Naive thymus-derived CD8-positive, alpha-beta T cell (primary cell): ENCODE measurements at places on chromosomes 7 and 10. TPM values are rescaled to one million over a fixed set of nuclear protein-coding genes. Genes with fewer than 3 reads are reported as not detected.

- H3K27me3 ChIP-seq: peaks cover 10% of the 10 kb centered on the region
- no peaks in the 10 kb centered on the region for H3K4me1 ChIP-seq
- no peak overlapping the region for H3K4me3 ChIP-seq
- H3K27ac ChIP-seq: no peak overlapping the region
- DNase-seq: no peak
Observed at GRCh38 chr10:14134275-14134674, 196.4 kb downstream of the FRMD4A start.

DNA sequence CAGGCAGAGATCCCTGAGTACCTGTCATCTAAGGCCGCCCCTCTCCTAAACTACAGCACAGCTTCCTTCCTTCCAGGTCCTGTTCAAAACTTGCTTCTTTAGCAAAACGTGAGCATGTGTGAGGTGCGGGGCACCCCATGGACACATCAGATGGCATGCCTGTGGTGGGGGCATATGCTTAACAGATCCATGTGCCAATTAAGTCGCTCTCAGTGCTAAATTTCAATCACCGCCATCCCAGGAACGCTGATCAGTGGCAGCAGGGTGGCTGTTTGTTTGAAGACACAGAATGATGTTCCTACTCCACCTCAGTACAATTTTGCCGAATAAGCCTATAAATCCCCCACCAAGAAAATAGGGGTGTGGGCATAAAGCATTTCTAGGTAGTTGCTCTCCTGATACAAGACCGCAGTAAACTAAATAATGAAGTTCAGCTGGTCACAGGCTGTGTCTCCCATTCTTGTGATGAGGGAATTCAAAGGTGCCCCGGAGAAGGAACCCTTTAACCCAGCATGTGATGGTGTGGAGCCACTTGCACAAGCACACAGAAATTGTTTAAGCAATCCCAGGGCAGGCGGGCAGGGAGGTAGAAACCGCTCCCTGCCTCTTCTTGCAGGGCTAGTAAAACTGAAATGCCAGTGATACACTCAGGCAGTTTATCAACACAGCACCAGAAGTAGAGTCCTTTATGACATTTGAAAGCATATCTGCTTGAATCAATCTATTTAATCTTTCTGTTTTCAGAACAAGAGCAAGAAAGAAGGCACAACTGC, 205.7 kb downstream of the SORCS1 start:
- no peak overlapping the region for H3K27ac ChIP-seq
- no peaks in the 10 kb centered on the region for H3K36me3 ChIP-seq
- DNase-seq: no peak
- no peaks in the 10 kb centered on the region for H3K4me1 ChIP-seq
- H3K27me3 ChIP-seq: peaks cover 2% of the 10 kb centered on the region

Gene KLF14
- total RNA-seq: not detected

GRCh38 chr10:30738416-30738815, 108.9 kb upstream of the LYZL2 start:
- H3K27me3 ChIP-seq: peaks cover 4% of the 10 kb centered on the region
- H3K4me1 ChIP-seq: no peaks in the 10 kb centered on the region
- no peak overlapping the region for H3K4me3 ChIP-seq
- no peaks in the 10 kb centered on the region for H3K36me3 ChIP-seq
- H3K27ac ChIP-seq: no peak overlapping the region

DNA sequence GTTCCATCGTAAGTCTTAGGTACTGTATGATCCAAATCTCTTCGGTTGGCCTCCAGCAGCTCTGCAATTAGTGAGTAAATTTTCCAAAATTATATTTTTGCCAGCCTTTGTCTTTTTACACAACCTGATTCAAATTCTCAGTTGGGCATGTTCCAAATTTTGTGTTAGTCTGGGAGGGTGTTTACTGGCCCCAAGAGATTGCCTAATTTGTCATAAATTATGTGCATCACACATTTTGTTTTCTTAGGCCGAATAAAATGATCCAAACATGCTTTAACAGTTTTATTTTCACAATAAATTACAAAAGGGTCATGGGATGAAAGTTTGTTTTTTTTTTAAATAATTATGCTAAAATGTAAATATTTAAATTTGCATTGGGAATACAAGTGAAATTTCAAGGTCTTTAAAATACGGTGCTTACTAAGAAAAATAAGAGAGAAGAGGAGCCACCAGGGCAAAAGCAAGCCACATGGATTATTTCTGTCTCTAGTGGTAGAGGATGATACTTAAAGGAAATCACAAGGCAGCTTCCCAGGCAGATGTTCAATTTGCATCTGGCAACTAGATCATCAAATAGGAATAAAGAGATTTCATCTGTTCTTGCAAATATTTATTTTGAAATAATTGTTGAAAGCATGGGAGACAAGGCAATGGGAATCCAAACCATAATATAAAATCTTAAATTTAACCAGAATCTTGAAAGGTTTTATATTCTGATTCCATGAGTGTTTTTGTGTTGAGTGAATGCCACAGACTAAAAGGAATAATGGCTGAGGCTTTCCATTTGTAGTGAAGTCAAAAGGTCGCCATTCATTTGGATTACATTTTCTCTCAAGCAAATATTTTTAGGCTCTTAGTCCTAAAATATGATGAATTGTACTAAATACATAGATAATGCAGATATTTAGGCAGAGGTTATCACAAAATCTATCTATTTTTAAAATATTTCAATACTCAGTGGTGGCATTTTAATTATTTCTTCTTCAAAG, 111.1 kb downstream of the MDFIC start:
- H3K4me3 ChIP-seq: no peak overlapping the region
- DNase-seq: no peak
- H3K36me3 ChIP-seq: no peaks in the 10 kb centered on the region
- peaks cover 4% of the 10 kb centered on the region for H3K27me3 ChIP-seq

DNA sequence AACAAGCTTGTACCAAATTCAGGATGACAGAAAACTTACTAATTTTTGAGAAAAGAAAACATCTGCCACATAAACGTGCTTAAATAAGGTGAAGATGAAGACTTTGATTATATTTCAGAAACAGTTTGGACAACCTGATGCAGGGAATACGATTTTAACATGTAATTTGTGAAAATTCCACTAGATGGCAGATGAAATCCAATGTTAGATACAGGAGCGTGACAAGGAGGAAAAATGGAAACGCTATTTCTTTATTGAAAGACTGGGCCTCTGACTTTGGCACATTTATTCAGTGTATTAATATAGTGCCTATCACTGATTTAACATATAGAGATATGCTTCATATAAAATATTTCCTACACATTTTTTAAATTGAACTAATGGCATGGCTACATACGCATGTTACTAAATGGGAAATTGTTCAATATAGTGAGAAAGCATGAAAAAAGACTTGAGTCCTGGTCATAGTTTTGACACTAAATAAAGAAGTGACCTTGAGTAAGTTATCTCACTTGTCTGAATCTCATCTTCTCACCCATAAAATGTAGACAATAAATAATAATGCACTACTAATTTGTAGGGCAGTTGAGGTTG, 60.7 kb downstream of the CD36 start:
- no peak overlapping the region for H3K4me3 ChIP-seq
- H3K4me1 ChIP-seq: no peaks in the 10 kb centered on the region
- DNase-seq: peak; percentile 14
- H3K36me3 ChIP-seq: no peaks in the 10 kb centered on the region
- H3K27me3 ChIP-seq: peaks cover 2% of the 10 kb centered on the region
- H3K27ac ChIP-seq: no peak overlapping the region

DNA sequence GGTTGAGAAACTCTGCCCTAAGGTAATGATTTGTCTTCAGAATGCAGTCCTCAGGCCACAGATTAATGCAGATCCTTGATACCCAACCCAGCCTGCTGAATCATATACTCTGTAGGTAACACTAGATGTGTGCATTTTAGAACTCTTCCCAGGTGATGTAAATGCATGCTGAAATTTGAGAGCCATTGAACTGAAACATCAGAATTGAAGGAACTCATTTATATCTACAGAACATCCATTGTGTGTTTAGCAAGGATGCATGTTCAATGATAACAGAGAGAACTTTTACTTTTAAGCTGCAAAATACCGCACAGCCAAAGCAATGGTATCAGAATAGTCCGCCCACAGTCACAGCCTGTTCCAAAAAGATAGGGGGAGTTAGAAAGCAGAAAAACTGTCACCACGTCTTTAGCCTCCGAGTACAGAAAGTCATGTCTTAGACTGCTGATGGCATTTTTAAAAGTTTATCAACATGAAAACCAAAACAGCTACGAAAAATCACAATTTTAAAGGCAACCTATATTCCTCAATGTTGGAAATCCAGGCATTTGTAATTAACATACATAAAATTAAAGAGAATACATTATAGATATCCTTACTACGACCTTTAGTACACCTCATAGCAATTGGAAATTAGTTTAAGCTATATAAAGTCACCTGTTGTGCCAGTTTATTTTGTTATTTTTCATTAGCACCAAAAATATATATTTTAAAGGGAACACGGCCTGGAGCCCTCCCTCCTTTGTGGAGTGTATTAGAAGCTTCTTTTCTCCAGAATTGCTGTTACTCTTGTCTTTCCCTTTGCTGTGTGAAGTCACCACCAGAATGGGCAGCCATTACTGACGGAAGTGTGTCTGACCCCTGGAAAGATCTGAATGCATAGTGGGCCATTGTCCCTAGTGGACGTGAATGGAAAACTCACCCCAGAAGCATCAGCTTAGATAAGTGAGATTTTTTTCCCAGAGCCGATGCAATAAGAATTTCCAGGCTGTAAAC, 65.8 kb upstream of the PRKAR2B start:
- no peak for DNase-seq
- H3K4me3 ChIP-seq: no peak overlapping the region
- no peaks in the 10 kb centered on the region for H3K4me1 ChIP-seq
- no peaks in the 10 kb centered on the region for H3K36me3 ChIP-seq
